Activated CD8-positive, alpha-beta memory T cell treated with anti-CD3 and anti-CD28 coated beads, Interleukin-2, amount 10 ng/mL, durations not matched to agents 7 days and 5 days (primary cell): ENCODE measurements at places on chromosomes 6 and 20. TPM values are rescaled to one million over a fixed set of nuclear protein-coding genes. Genes with fewer than 3 reads are reported as not detected.

- no peaks in the 10 kb centered on the region for H3K36me3 ChIP-seq
- H3K4me3 ChIP-seq: no peak overlapping the region
- DNase-seq: no peak
- no peaks in the 10 kb centered on the region for H3K27me3 ChIP-seq
- peaks cover 2% of the 10 kb centered on the region for H3K4me1 ChIP-seq
Measured at GRCh38 chr6:162109480-162110050, 618.0 kb downstream of the PRKN start.

DNA sequence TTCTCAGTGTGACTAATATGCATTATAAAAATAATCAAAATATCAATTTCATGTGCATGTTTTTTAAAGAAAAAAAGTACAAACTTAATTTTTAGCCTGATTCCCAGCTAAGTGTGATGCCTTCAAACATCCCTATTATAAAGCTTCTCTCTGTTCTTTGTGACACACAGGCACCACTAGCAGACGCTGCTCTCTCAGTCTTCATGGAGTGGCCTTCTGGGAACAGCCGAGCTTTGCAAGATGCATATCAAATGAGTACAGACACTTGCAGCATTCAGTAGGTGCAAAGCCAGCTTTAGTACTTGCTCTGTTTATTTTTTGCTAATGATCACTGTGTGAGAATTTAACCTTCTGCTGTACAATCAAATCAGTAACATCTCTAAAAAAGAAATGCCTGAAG, 340.0 kb downstream of the ADGRB3 start:
- no peaks in the 10 kb centered on the region for H3K4me1 ChIP-seq
- no peak overlapping the region for H3K4me3 ChIP-seq
- H3K27me3 ChIP-seq: no peaks in the 10 kb centered on the region
- H3K36me3 ChIP-seq: no peaks in the 10 kb centered on the region
- H3K27ac ChIP-seq: no peak overlapping the region

Gene CCM2L
- total RNA-seq: not detected

Gene PI3
- total RNA-seq: not detected

Gene BFSP1
- 1.7 TPM for total RNA-seq
